Activated B cell treated with CpG ODN at 0.5 μM for 24 hours (primary cell): ENCODE measurements at places on chromosomes 11 and 22. TPM values are rescaled to one million over a fixed set of nuclear protein-coding genes. Genes with fewer than 3 reads are reported as not detected.

The AMBRA1 gene
- 35.5 and 39.1 TPM in 2 replicates for total RNA-seq

The TSPAN32 gene
- 6.8 and 7.3 TPM in 2 replicates for total RNA-seq

- H3K4me1 ChIP-seq = peaks cover 22% of the 10 kb centered on the region
- peaks cover 22% of the 10 kb centered on the region for H3K36me3 ChIP-seq
- no peak overlapping the region for H3K4me3 ChIP-seq
- no peaks in the 10 kb centered on the region for H3K27me3 ChIP-seq
- no peak overlapping the region for H3K27ac ChIP-seq
Observed at GRCh38 chr22:42188808-42189447, 58.3 kb upstream of the CYP2D6 start.

The TMEM121B gene
- total RNA-seq = 0.16 and 0.17 TPM in 2 replicates

DNA sequence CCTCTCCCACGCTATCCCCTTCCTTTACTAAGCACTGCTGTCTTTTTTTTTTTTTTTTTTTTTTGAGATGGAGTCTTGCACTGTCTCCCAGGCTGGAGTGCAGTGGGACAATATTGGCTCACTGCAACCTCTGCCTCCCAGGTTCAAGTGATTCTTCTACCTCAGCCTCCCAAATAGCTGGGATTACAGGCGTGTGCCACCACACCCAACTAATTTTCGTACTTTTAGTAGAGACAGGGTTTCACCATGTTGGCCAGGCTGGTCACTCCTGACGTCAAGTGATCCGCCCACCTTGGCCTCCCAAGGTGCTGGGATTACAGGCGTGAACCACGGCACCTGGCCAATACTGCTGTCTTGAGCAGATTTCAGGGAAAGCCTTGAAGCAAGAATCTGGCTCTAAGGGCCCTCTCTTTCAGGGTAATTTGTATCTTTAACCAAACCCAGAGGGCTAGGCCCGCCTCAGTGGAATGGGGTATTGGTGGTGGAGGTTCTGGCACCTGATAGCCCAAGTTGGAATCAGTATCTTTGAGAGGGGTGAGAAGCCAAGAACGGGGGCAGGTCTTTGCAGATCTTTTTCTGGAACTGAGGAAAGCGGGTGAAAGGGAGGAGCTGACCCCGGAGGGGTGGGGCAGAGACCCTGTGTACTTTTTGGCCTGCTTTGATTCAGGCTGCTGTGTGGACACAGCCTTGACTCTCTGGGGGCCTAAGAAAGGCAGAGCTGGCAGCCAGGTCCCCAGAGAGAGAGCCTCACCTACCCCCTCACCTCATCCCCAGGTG lies 37.0 kb downstream of the TRIOBP start:
- H3K4me3 ChIP-seq = no peak overlapping the region
- peaks cover 2% of the 10 kb centered on the region for H3K4me1 ChIP-seq
- no peak for DNase-seq
- no peak overlapping the region for H3K27ac ChIP-seq
- H3K36me3 ChIP-seq = no peaks in the 10 kb centered on the region

DNA sequence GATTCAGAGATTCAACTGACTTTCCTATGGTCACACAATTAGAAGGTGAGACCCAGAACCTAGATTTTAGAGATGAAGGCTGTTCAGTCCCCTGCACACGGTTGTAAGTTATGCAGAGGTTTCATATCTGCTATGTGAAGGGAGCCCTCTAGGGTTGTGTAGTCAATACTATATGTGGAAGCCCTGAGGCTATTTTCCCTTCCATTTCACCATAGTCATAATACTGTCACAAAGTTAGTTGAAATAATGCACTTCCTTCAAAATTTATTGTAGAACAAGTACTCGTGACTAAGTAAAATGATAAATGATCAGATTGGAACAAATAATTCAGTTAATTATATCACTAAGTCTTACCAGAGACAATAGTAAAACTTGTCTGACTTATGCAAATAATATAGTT lies 48.8 kb downstream of the ENDOD1 start:
- DNase-seq = no peak
- no peak overlapping the region for H3K27ac ChIP-seq
- peaks cover 10% of the 10 kb centered on the region for H3K4me1 ChIP-seq
- no peaks in the 10 kb centered on the region for H3K27me3 ChIP-seq
- no peak overlapping the region for H3K4me3 ChIP-seq
- peaks cover 2% of the 10 kb centered on the region for H3K36me3 ChIP-seq

GRCh38 chr11:70116386-70117065 lies 38.4 kb downstream of the ANO1 start:
- H3K4me3 ChIP-seq = no peak overlapping the region
- H3K36me3 ChIP-seq = no peaks in the 10 kb centered on the region
- no peaks in the 10 kb centered on the region for H3K4me1 ChIP-seq
- H3K27ac ChIP-seq = no peak overlapping the region

DNA sequence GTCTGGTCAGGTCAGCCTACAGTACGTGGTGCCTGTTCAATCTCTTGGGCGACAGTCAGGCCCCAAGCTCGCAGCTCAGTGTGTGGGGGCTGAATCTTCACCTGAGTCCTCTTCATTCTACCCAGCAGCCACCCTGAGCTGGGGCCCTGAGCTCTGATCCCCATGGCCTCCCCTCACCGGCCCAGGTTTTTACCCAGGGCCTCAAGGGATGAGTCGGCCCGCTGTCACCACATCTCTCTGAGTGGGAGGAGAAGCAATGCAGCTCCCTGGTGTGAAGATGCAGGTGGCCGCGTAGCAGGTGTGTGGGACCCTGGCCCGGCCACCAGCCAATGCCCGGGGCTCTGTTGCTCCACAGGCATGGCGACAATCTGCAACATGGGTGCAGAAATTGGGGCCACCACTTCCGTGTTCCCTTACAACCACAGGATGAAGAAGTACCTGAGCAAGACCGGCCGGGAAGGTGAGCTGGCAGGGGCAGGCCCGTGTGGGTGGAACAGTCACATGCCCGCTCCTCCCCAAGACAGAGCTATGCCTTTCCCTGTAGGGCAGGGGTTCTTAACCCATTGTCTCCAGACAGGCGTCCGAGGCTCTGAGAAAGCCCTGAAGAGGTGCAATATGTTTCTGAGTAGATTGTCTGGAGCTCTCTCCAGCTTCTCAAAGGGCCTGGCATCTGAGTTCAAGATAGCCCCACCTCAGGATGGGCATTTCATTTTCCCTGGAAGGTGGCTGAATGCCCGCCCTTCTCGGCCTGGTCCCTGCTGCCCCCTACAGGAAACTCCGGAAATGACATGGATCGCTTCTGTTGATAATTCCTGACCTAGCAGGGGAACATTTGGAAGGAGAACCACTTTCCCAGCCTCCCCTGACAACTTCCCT lies 26.9 kb downstream of the POLR3H start:
- peaks cover 67% of the 10 kb centered on the region for H3K36me3 ChIP-seq
- peak; percentile 41 for DNase-seq
- no peak overlapping the region for H3K4me3 ChIP-seq
- H3K27me3 ChIP-seq = no peaks in the 10 kb centered on the region

- H3K36me3 ChIP-seq = no peaks in the 10 kb centered on the region
- no peak overlapping the region for H3K4me3 ChIP-seq
- peak overlapping the region; percentile 51 for H3K27ac ChIP-seq
- no peaks in the 10 kb centered on the region for H3K4me1 ChIP-seq
Observed at GRCh38 chr22:17919276-17920144, 104.9 kb downstream of the MICAL3 start.

DNA sequence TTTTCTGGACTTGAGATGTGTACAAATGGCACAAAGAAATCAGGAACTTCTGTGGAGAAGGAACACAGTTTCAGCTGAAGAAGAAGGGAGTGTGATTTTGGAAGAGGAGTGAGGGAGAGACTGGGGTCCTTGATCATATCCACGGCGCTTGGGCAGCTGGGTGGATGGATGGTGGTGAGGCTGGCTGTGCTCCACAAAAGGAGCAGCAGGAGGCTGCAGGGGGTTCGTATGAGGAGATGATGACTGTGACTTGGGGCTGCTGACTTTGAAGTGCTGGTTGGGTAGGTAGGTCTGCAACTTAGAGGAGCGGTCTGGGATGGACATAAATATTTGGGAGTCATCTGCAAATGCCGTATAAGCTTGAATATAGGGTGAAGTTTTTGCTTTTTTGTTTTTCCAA lies 1.3 kb upstream of the DCHS1 start:
- DNase-seq = no peak
- H3K4me3 ChIP-seq = peak overlapping the region; percentile 71
- no peaks in the 10 kb centered on the region for H3K36me3 ChIP-seq
- H3K27ac ChIP-seq = no peak overlapping the region
- peaks cover 6% of the 10 kb centered on the region for H3K27me3 ChIP-seq

GRCh38 chr22:32204856-32205722 lies at the start of gene RFPL2:
RFPL2 (minus strand) TSS chr22:32205073; CDS start chr22:32202451, 2,622 bp downstream.
- H3K4me3 ChIP-seq = peak within 1 kb of the TSS; percentile 28
- no peak within 1 kb of the TSS for H3K27ac ChIP-seq
- H3K27me3 ChIP-seq = peaks cover 31% of the 10 kb centered on the region
- H3K4me1 ChIP-seq = no peaks in the 10 kb centered on the region
- no peak for DNase-seq

The ABCC8 gene
- not detected in 2 replicates for total RNA-seq

DNA sequence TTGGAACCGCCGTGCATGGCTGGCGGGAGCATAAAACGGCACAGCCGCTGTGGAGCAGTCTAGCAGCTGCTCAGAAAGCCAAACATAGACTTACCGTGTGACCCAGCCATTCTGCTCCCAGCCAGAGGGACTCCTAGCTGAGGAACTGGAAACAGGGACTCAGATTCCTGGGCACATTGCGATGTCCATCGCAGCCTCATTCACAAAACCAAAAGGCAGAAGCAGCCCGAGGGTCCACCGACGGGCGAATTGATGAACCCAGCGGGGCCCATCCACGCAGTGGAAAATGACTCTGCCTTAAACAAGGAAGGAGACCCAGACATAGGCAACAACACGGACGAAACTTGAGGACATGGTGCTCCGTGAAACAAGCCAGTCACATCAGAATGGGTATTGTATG lies 5.7 kb upstream of the MUC5B start:
- H3K27ac ChIP-seq = no peak overlapping the region
- peaks cover 2% of the 10 kb centered on the region for H3K36me3 ChIP-seq
- no peak for DNase-seq
- no peaks in the 10 kb centered on the region for H3K4me1 ChIP-seq
- H3K4me3 ChIP-seq = no peak overlapping the region

The OR5P2 gene
- total RNA-seq = not detected in 2 replicates

GRCh38 chr22:46639843-46640242 lies 19.7 kb downstream of the GRAMD4 start:
- no peaks in the 10 kb centered on the region for H3K27me3 ChIP-seq
- H3K4me3 ChIP-seq = no peak overlapping the region
- DNase-seq = no peak
- peaks cover 41% of the 10 kb centered on the region for H3K36me3 ChIP-seq
- peaks cover 17% of the 10 kb centered on the region for H3K4me1 ChIP-seq
- no peak overlapping the region for H3K27ac ChIP-seq

DNA sequence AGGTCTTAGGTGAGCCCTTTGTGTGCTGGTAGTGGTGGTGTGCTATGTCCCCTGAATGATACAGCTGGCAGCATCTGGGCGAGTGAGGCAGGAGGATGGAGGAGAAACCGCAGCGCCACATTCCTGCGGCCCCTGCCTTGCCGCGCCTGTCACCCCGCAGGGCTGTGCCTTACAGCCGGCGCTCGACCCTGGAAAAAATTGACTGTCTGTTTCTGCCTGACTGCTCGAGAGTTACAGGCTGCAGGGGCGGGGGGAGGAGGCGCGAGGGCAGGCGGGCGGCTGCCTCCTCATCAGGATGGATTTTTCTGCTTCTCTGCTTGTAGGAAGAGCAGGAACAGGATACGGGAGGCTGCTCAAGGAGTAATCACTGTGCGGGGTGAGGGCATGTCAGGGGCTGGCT lies 443.4 kb downstream of the MIAT start:
- no peak for DNase-seq
- H3K4me3 ChIP-seq = no peak overlapping the region
- H3K36me3 ChIP-seq = no peaks in the 10 kb centered on the region
- H3K27ac ChIP-seq = no peak overlapping the region
